DMS79 treated with DMSO at 0.1 percent for 48 hours (cell line): ENCODE measurements at places on chromosomes 16 and 17.
A peak's percentile ranks its signal among the peaks of the same experiment; 100 is the strongest.

DNA sequence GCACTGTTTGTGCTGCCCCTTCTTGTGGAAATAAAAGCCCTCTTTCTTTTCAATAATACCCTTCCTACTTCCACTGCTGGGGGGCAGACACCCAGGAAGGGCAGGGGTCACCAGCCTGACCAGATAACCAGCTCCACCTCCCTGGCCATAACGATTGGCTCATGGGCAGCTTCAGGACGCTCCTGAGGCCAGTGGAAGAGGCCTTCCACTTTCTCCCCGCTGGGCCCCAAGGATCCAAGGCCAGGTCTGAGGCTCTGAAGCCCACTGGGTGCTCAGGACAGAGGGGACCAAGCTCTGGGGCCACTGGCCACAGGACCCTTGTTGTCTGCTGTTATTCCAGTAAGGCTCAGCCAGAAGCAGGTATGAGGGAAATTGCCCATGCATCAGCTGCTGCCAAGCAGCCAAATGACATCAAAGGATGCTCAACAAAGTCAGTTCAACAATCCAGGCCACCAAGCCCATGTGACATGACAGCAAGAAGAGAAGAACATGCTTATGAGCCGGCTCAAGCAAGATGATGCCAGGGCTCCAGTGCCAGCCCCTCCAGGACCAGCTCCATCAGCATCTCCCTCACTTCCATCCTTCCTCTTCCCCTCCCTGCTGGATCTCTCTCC lies 238.8 kb downstream of the ZNF423 start:
- no peak for DNase-seq

DNA sequence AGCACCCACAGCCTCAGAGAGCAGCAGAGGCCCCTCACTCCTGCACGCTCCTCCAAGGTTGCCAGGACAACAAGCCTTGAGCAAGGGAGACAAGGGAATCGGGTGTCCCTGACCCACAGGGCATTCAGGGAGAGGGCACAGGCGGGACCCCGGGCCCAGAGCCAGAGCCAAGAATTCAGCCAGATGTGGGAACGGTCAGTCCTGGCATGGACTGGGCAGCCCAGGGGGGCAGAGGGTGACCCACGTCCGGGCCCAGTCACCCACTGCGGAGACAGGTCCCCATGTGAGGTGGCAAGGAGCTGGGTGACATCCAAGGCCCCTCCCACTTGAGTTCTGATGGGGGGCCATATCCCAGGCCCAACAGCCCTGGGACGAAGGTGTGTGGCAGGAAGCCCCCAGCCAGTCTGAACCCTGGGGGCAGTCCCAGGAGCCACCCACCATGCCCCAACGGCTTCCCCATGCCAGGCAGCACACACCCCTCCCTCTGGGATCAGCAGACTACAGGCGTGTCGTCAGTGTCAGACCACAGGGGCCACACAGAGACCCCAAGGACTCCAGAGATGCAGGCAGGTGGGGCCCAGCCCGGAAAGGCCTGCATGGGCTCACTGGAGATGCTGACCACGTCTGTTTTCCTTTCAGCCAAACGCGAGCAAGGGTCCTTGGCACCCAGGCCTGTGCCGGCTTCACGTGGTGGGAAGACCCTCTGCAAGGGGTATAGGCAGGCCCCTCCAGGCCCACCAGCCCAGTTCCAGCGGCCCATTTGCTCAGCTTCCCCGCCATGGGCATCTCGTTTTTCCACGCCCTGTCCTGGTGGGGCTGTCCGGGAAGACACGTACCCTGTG lies 23.0 kb downstream of the USP6 start:
- no peak for DNase-seq

DNA sequence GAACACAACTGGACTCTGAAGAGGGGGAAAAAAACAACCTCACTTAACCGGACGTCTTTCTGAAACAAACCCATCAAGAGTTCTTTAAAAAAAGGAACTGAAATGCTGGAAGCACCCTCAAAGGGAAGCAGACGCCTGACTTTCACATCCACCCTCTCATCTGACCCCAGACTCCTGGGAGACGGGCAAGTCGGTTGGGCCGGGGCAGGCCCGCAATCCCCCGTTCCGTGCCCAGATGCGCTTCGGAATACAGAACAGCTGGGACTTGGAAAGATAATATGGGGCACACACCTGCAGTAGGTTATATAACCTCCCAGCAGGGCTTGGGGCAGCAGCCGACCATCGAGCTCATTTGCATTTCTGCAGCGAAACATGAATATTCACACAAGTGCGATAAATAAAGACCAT lies 3.7 kb downstream of the ARHGAP27 start:
- DNase-seq, result no peak

GRCh38 chr17:46877466-46877865 lies 26.1 kb downstream of the WNT9B start:
- peak; percentile 4 for DNase-seq

DNA sequence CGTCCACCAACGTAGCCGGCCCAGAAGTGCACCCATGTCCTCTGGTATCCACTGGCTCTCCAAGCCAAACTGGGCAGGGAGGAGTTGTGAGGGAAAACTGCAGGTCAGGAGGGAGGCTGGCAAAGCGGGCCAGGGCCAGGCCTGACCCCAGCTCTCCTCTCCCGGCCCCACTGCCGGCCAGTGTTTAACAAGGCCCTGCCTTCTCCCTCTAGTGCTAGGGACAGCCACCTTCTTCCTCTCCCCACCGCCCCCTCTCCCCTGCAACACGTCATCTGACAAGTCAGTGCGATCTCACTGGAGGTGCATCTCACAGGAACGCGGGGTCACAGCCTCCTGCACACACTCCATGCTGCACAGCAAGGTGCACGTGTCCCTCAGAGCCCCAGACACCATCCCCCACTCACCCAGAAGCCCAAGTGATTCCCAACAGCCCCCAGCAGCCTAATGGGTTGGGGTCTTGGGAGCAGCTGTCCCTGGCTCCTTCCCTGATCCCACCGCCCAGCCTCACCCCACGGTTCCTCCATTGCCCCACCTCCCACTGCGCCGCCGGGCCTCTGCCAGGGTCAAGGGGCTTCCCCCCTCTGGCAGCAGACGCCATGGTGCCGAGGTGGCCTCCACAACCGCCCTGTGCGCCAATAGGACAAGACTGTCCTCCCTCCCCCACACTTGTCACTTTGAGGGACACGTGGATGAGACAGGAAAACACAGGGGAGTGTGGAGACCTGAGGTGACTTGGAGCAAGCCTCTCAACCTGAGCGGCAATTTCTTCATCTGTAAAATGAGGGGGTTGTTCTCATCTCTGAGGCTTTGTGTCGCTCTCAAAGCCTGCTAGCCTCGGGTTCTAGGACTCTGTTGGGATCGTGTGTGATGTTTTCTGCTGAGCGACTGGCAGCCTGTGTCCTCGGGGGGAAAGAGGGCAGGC lies 1.1 kb upstream of the ACE start:
- DNase-seq, result no peak

DNA sequence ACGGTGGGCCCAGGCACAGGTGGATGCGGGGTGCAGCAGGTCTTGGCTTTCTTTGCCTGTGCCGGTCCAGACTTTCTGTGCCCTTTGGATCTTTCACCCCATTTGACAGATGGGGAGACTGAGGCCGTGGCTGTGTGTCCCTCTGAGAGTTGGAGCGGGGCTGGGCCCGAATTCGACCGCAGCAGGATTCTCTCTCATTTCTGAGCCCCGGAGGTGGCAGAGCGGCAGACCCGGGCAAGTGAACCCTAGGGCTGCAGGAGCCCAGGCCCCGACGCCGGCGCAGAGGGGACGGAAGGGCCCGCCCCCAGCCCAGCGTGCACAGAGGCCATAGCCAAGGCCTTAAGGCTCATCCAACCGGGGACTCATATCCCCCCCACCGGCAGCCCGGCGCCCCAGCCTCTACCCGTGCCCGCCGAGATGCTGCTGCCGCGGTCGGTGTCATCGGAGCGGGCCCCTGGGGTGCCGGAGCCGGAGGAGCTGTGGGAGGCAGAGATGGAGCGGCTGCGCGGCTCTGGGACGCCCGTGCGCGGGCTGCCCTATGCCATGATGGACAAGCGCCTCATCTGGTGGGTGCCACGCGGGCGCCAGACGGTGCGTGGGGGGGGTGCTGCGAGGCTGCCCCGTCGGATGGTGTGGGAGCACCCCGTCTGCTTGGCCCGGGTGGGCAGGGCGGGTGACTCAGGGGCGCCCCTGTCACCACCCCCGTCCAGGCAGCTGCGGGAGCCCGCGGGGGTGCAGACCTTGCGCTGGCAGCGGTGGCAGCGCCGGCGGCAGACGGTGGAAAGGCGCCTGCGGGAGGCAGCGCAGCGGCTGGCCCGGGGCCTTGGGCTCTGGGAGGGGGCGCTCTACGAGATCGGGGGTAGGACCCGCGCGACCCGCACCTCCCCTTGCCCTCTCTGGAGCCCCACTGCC lies 857 bp downstream of the TMC8 start:
- no peak for DNase-seq

GRCh38 chr16:53458635-53459034 lies 24.4 kb downstream of the RBL2 start:
- DNase-seq, result no peak

- DNase-seq, result no peak
These were observed 454.1 kb downstream of the HS3ST3B1 start for GRCh38 chr17:14755002-14755401.

DNA sequence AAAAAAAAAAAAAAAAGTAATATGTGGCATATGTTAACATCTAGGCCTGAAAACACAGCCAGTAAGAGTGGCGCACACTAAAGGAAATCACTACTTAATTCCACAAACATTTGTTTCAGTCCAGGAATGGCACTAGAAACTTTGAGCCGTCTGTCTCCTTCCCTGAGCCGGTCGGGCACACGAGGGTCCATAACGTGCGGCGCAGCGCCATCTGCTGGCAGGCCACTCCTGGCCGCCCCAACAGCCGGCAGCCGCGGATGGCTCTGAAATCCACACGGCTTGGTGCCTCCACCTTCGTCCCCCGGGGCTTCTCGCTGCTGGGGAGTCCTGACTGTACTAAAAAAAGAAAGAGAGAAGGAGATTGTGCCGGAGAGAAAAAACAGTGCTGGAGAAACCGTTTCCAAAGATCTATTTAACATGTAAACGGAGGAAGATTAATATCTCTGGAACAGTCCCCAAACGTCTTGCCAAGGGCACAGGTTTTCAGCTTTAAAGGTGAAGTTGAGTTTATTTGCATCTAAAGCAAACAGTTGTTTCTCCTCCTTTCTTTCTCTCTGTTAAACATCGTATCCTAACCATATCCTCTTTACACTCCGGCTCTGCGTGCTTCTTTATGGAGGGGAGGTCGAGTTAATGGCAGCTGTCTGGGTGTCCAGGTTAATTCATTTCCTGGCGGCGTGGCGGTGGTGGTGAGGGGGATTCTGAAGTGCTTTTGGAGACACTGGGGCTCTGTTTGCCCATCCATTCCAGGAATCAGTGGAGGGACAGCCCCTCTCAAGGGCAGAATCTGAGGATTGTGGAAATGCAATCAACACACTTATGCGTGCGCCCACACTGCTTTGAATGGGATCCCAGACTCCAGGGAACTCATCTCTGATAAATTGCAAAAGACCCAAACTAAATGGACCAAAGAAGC lies 611.3 kb upstream of the SALL1 start:
- peak; percentile 62 for DNase-seq

DNA sequence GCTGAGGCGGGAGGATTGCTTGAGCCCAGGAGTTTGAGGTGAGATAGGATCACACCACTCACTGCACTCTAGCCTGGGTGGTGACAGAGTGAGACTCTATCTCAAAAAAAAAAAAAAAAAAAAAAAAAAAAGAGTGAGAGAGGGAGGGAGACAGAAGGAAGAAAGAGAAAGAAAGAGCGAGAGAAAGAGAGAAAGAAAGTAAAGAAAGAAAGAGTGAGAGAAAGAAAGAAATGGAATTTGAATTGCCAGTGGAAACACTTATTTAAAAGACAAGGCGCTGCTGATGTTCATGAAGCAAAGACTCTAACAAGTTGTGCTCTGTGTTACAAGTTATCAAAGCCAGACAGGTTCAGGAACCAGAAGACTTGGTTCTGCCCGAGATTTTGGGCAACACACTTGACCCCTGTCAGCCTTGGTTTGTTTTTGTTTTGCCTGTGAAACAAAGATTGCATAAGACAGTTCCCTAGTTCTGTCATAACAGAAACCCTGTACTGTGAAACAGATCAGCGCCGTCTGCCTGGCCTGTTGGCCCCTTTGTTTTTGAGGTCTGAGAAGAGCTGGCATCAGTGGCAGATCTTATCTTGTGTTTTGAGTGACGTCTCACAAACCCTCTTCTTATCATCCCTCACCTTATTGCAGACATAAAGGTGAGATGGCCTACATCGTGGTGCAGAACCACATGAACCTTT lies 55.4 kb upstream of the ENDOV start:
- DNase-seq, result no peak

DNA sequence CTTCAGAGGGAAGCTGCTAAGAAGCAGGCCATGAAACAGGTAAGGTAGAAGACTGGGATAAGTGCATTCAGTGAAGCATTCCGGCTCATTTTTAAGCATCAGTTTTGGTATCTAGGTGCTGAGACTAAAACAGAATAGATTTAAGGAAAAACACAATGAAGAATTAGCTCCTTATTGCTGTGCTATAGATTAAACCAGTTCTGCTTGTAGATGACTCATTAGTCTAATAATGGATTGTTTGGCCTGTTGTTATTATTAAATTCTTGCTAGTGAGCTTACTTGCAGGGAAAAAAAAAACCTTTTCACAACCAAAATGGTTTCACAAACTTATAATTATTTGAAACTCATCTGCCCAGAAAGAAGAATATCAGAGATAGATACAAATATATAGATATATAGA lies 55.9 kb downstream of the NSRP1 start:
- DNase-seq, result no peak

DNA sequence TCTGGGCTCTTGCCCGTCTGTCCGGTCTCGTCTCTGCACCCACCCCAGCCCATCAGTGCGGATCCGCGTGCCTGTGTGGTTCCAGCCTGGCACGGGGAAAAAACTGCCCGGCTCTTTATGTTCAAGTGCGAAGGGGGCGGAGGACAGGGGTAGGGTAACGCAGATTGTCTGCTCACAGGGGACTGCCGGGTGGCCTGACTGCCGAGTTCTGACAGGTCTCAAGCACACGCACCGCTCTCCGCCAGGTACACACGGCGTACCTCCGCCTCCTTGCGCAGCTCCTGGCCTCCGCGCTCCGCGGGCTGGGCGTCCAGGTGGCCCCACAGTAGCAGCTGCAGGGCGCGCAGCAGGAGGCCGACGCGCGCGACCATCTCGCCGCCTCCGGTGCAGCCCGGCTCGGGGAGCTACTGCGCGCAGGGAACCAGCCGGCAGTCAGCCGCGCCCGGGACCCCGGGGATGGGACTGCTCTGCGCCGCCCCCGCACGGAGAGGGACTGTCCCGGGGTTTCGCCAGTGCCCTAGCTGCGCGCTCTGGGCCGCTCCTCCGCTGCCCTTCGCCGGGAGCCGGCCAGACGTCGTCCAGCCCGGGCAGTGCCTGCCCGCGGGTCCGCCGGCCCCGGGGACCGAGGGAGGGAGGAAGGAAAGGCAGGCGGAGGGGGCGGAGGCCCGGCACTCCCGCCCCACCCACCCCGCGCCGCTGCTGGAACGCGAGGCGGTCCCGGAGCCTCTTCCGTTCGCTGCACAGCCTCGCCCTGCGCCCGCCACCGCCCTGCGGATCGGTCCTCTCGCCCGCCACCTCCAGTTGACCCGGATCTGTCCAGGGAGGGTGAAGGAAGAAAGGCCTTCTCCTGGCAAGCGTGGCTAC lies at the start of gene MMP28:
MMP28 (minus strand) TSS at position 635 of the 864 bp plus-strand sequence; CDS start at position 371, 264 bp downstream.
- peak; percentile 33 for DNase-seq
